ENCODE measurements at places on chromosomes 12 and 14.

GRCh38 chr14:26363689-26364088, 234.1 kb downstream of the NOVA1 start:
- no peak for DNase-seq

DNA sequence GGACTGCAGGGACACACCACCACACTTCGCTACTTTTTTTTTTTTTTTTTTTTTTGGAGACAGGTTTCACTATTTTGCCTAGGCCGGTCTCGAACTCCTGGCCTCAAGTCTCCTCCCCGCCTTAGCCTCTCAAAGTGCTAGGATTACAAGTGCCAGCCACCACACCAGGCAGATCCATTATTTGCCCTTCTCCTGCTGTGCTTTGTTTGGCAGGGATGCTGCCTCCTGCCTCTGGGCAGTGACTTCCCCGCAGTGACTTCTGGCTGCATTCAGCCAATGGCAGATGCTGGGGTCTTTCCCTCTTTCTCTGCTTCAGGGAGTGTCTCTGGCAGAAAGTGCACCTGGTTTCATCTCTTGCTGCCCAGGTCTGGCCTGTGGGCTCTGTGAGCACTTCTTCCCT, 6.7 kb upstream of the MORN3 start:
- no peak for DNase-seq

DNA sequence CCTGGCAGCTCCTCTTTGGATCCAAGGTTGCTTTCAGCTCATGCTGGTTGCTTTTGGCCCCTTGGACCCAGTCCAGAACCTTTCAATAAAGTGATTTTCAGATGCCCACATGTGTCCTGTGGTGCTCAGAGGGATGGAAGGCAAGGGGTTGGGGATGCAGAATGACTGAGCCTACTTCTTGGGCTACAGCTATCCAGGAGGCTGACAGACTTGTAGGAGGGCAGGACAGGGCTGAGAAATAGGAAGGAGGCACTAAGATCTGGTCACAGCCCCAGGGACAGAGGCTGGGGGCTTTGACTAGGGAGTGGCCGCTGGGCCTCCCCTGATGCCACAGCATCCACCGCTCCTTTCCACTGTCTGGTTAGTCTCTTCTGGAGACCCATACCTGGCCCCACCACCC, 1.2 kb upstream of the HOXC11 start:
- DNase-seq, result no peak

- no peak for DNase-seq
These were observed 1.2 kb upstream of the DDN start for GRCh38 chr12:49000346-49000745.

DNA sequence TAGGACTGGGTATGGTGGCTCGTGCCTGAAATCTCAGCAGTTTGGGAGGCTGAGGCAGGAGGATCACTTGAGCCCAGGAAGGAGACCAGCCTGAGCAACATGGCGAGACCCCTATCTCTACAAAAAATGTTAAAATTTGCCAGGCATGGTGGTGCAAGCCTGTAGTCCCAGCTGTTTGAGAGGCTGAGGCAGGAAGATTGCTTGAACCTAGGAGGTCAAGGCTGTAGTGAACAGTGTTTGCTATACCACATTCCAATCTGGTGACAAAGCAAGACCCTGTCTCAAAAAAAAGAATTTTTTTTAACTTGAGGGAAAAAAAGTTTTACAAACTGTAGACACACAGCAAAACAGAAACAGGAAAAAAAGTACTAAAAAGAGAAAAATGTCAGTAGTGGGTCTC, 2.3 kb upstream of the MAP3K9 start:
- no peak for DNase-seq

DNA sequence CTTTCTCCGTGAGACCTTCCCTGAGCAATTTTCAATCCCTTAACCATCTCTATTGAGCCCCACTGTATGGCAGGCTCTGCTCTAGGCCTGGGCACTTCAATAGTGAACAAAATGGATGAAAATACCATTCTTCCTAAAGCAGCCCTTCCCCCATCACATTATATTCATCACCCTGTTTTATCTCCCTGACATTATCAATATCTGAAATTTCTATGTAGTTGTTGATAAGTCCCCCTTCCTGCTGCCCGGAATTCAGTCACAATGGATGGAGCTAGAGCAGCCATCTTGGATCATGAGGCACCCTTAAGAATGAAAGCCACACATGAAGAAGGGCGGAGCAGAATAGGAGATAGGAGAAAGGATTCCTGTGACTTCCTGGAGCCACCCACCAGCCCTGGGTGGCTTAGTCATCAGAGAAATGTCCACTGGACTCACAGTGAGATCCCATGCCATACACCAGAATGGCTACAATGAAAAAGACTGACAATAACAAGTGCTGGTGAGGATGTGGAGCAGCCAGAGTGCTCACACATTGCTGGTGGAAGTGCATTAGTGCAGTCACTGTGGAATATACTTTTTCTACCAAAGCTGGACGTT, 33.9 kb downstream of the SCARB1 start:
- DNase-seq, result no peak

- DNase-seq, result no peak
These were observed 211.5 kb downstream of the SLC15A4 start for GRCh38 chr12:128612150-128612850.

DNA sequence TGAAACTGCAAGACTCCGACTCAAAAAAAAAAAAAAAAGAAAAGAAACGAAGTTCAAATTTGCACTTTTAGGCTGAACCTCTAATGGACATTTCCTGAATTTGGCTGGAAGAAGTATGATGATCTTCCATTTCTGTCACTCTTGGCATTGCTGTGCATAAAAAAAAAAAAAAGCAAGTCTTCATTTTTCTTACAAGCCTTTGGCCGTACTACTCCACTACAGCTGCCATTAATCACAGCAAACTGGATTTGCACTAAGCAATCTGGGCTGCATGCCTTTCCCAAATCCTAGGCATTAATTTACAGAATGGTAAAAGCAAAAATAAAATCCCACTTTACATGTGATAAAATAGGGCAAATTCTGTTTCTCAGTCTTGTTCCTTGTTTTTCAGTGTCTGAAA, 7.1 kb downstream of the CSRP2 start:
- no peak for DNase-seq

GRCh38 chr12:45726603-45727300, 2.8 kb upstream of the ARID2 start:
- DNase-seq, result peak; percentile 18

- DNase-seq, result no peak
These were observed 33.8 kb downstream of the STK38L start for GRCh38 chr12:27277846-27278260.

- DNase-seq, result no peak
These were observed 264.8 kb downstream of the PDZRN4 start for GRCh38 chr12:41452838-41453407.

GRCh38 chr12:59179231-59179630, 258.9 kb upstream of the LRIG3 start:
- no peak for DNase-seq

GRCh38 chr12:12404297-12404696, 47.4 kb downstream of the BORCS5 start:
- DNase-seq, result no peak

- no peak for DNase-seq
These were observed 27.6 kb downstream of the LRCOL1 start for GRCh38 chr12:132582582-132583410.

GRCh38 chr14:36773136-36773540, 111.5 kb downstream of the PAX9 start:
- DNase-seq, result no peak

DNA sequence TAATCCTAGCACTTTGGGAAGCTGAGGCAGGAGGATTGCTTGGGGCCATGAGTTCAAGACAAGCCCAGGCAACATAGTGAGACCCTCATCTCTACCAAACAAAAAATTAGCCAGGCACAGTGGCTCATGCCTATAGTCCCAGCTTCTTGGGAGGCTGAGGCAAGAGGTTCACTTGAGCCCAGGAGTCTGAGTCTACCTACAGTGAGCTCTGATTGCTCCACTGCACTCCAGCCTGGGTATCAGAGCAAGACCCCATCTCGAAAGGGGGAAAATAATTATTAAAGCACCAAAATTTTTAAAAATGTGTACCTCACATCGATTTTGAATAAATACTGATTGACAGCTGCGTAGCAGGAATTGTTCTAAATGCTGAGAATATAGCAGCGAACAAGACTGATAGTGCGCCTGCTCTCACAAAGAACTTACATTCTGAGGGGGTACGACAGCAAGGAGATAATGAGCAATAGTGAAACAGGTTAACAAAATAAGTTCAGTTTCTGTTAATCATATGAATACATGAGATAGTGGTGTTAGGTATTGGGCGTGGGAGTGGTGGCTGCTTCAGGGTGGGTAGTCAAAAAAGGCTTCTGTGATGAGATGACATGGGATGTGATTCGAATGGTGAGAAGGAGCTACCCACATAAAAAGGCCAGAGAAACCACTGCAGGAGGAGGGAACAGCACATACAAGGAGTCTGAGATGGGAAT, 19.6 kb downstream of the HCFC2 start:
- no peak for DNase-seq

GRCh38 chr12:75294797-75295196, 35.3 kb downstream of the CAPS2 start:
- no peak for DNase-seq

- DNase-seq, result no peak
These were observed 27.6 kb downstream of the PLXNC1 start for GRCh38 chr12:94175763-94176668.

GRCh38 chr14:56333359-56334292, 215.4 kb downstream of the PELI2 start:
- no peak for DNase-seq

DNA sequence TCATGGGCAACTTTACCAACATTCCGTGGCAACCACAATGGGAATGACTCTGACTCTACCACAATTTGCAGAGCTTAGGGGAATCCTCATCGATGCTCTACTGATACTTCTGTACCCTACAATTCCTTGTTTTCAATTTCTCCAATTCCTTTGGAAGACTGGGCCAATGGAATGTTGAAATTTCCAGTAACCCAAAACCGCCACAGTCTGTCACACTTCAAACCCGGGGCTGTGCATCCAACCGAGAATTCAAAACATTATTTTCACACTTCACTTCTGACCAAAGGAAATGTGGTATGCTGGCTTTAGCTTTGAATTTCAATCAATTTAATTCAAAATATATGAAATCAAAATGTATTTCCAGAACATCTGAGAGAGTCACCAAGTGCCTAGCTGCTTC, 951.4 kb downstream of the VRK1 start:
- DNase-seq, result no peak

- DNase-seq, result no peak
These were observed 14.3 kb downstream of the COCH start for GRCh38 chr14:30888480-30889243.

GRCh38 chr12:51932218-51933076, 19.1 kb upstream of the ACVR1B start:
- no peak for DNase-seq

DNA sequence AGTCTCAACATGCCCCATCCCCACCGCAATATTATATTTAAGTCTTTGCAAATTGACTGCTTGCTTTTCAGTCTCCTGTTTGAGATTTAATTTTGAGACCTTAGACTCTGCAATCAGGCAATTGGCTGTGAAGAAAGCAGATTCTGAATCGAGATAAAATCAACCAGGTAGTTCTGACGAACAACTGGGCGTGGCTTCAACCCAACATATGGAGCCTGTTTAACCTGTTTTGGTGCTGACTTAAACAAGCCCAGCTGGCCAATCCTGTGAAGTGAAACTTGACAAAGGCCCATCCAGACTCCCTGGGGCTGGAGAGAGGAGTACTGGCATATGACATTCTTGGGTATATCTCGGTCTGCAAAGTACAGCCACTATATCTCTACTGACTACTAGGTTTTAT, 9.8 kb upstream of the CIPC start:
- DNase-seq, result no peak

DNA sequence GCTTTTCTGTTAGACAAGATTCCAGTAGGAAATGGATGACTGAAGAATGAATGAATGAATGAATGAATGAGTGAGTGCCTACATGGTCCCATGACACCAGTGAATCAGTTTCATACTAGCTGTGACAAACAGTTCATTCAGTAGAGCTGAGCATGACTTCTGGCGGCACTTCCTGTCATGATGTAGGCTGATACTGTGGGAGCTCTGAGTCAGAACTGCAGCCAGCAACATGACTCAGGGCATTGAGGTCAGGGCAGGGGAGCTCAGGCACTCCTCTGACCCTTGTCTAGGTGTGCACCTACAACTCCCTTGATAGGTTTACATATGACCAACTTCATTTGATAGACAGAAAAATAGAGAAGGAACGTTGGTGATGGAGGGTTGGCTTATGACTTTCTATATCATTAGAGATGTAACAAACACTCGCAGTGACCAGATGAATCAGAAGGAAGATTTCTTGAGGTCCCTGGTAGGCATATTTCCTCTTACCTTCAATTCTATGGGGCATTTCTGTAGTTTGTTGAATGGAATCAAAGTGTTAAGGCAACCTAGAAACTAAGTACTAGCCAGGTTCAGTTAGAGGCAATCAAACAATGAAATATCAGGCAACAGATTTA, 139.3 kb upstream of the ARHGAP5 start:
- DNase-seq, result no peak

- no peak for DNase-seq
These were observed 326.7 kb downstream of the SLC6A15 start for GRCh38 chr12:84585776-84586395.

DNA sequence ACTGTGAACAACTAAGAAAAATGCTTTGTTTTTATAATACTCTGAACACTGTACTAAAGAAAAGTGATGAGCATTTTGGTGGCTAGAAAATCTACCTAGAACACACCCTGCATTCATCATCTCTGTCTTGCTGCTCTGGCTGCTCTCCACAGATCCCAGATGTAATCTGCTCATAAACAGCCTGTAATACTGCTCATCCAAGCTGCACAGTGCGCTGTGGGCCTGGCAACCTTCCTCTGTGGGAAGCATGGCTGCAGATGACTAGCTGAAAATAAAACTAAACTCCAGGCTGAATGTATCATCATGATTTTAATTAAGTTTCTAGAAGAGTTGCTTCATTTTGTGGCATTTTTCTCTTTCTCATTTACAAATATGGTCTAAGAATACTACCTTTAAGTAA, 200.7 kb downstream of the SLC2A13 start:
- no peak for DNase-seq

DNA sequence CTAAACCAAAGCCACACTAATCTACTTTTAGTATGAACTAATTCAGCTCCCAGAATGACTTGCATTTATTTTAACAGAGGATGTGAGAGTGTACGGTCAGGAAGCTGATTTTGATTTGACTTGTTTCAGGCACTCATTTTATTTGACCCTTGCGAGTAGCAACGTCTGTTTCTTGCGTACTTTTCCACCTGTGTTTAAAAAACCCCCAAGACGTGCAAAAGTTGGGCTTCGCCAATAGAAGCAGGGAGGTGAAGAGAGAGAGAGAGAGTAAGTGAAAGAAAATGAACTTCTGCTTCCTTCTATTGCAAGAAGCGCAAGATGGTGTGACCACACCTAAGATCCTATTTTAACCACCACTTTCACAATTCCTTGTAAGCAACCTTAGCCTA, 6.7 kb upstream of the SLC15A4 start:
- DNase-seq, result no peak

GRCh38 chr12:31363831-31364230, 37.9 kb upstream of the SINHCAF start:
- DNase-seq, result no peak

GRCh38 chr12:115422845-115423545, 739.0 kb upstream of the TBX3 start:
- no peak for DNase-seq

GRCh38 chr14:74260525-74261233, 21.4 kb downstream of the VSX2 start:
- DNase-seq, result no peak

GRCh38 chr12:92596383-92596782, 106.4 kb upstream of the PLEKHG7 start:
- DNase-seq, result no peak
